ENCODE measurements at places on chromosomes 7 and 10.

- no peak for DNase-seq
These were observed 27.2 kb upstream of the WNT2 start for GRCh38 chr7:117350027-117350426.

GRCh38 chr10:72069751-72070526 is 18.4 kb downstream of the SPOCK2 start:
- DNase-seq, result no peak

DNA sequence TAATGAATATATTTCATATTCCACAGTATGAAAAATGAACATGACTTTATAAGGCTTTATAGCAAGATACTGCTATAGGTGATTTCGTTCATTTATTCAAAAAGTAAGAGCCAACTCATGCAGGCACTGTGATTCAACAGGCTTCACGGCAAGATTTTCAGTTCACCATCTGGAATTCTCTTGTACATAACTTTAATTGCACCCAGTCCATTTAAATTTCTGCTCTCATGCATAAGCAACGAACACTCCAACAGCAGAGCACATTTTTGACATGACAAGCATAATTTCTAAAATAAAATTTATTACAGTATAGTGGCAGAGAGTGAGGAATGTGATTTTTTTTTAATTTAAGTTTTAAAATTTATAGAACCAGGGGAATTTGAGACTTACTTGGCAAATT is 436.1 kb downstream of the PHTF2 start:
- DNase-seq, result no peak

- DNase-seq, result no peak
These were observed 27.6 kb downstream of the SORBS1 start for GRCh38 chr10:95533590-95533989.

All from muscle of arm (tissue), 14 donors.